H9 (cell line): ENCODE measurements at places on chromosomes 11 and 22.
A peak's percentile ranks its signal among the peaks of the same experiment; 100 is the strongest.

DNA sequence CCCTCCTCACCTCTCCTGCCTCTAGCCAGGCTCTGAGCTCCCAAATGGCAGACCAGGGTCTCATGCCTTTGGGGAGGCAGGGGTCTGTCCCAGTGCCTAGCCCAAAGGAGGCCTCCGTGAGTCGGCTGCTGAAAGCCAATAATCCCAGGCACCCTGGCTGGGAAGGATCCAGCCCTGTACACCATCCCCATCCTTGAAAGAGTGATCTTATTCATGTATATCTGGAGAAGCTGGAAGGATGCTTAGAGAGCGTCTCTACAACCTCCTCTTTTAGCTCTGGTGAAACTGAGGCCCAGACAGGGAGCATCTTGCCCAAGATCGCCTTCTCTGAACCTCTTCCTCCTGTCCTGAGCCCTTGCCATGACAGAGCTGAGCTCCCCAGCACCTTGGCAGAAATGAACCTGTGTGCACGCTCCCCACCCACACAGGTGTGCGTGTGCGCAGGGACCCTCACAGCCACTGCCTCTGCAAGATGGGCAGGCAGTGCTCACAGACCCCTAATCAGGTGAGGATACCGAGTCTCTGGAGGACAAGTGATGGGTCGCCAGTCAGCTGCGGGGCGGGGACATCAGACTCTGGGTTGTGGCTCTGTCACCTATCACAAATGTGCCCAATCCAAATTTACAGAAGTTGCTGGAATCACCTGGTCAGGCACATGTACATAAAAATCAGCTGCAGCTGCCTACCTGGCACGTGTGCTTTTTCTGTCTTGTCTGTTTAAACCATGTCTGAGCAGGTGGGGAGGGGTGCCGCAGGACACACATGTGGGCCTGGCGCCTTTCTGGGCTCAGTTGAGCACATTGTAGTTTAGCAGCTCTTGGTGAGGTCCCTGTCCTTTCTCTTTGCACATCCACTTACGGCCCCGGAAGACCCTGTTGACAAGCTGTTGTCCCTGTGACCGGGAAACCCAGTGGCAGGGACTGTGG, 49.3 kb upstream of the WNT7B start:
- no peak for DNase-seq
- no peak overlapping the region for H3K27ac ChIP-seq
- peaks cover 2% of the 10 kb centered on the region; the same call in 1 of the 2 replicates for H3K4me1 ChIP-seq
- H3K27me3 ChIP-seq: peaks cover 16% of the 10 kb centered on the region; the same call in 1 of the 2 replicates
- peak overlapping the region; percentile 77 for H3K4me3 ChIP-seq
- no peaks in the 10 kb centered on the region for H3K36me3 ChIP-seq

GRCh38 chr11:65885231-65885630, 3.0 kb downstream of the FIBP start:
- peak overlapping the region; percentile 56; the same call in 2 of the 3 replicates for H3K4me3 ChIP-seq
- no peak overlapping the region for H3K27ac ChIP-seq
- peaks cover 6% of the 10 kb centered on the region; the same call in 1 of the 2 replicates for H3K27me3 ChIP-seq
- peaks cover 9% of the 10 kb centered on the region; the same call in 1 of the 2 replicates for H3K4me1 ChIP-seq
- no peak for DNase-seq

- peak; percentile 58 for DNase-seq
- no peak overlapping the region for H3K27ac ChIP-seq
- peaks cover 30% of the 10 kb centered on the region for H3K4me1 ChIP-seq
- H3K36me3 ChIP-seq: peaks cover 4% of the 10 kb centered on the region
Measured at GRCh38 chr11:30453705-30454104, 130.8 kb downstream of the ARL14EP start.

DNA sequence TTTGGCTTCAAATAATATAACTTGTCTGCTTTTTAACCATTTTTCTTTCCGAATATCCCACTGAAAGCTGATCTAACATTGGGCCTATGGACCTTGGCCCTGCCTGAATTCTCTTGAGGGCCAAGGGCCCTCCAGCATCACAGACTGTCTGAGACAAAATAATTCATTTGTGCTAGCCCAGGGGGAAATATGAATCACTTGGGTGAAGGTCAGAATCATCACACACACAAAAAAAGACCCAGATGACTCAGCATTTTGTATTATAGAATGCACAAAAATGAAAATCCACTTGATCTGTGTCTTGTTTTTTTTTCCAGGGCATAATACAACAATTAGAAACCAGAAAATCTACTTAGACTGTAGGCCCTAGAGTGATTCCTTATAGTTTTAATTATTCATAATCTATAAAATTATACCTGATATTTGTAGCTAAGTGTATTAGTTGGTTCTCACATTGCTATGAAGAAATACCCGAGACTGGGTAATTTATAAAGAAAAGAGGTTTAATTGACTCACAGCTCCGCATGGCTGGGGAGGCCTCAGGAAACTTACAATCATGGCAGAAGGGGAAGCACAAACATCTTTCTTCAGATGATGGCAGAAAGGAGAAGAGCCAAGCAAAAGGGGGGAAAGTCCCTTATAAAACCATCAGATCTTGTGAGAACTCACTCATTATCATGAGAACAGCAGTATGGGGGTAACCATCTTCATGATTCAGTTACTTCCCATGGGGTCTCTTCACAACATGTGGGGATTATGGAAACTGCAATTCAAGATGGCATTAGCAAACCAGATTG, 15.6 kb upstream of the RDX start:
- no peaks in the 10 kb centered on the region for H3K27me3 ChIP-seq
- no peak overlapping the region for H3K4me3 ChIP-seq
- no peak overlapping the region for H3K27ac ChIP-seq
- DNase-seq: no peak

GRCh38 chr11:5818245-5818886, 9.6 kb downstream of the OR52N2 start:
- H3K36me3 ChIP-seq: no peaks in the 10 kb centered on the region
- no peaks in the 10 kb centered on the region for H3K27me3 ChIP-seq
- H3K4me1 ChIP-seq: no peaks in the 10 kb centered on the region
- no peak for DNase-seq
- H3K4me3 ChIP-seq: no peak overlapping the region

GRCh38 chr11:20529757-20530156, 69.7 kb upstream of the SLC6A5 start:
- no peak for DNase-seq
- no peaks in the 10 kb centered on the region for H3K27me3 ChIP-seq
- no peaks in the 10 kb centered on the region for H3K36me3 ChIP-seq
- no peak overlapping the region for H3K27ac ChIP-seq
- H3K4me1 ChIP-seq: no peaks in the 10 kb centered on the region
- H3K4me3 ChIP-seq: no peak overlapping the region

- no peaks in the 10 kb centered on the region for H3K4me1 ChIP-seq
- no peak overlapping the region for H3K27ac ChIP-seq
- no peak for DNase-seq
- no peaks in the 10 kb centered on the region for H3K27me3 ChIP-seq
- H3K36me3 ChIP-seq: no peaks in the 10 kb centered on the region
- H3K4me3 ChIP-seq: no peak overlapping the region
Measured at GRCh38 chr22:37204045-37204655, 8.1 kb downstream of the SSTR3 start.

DNA sequence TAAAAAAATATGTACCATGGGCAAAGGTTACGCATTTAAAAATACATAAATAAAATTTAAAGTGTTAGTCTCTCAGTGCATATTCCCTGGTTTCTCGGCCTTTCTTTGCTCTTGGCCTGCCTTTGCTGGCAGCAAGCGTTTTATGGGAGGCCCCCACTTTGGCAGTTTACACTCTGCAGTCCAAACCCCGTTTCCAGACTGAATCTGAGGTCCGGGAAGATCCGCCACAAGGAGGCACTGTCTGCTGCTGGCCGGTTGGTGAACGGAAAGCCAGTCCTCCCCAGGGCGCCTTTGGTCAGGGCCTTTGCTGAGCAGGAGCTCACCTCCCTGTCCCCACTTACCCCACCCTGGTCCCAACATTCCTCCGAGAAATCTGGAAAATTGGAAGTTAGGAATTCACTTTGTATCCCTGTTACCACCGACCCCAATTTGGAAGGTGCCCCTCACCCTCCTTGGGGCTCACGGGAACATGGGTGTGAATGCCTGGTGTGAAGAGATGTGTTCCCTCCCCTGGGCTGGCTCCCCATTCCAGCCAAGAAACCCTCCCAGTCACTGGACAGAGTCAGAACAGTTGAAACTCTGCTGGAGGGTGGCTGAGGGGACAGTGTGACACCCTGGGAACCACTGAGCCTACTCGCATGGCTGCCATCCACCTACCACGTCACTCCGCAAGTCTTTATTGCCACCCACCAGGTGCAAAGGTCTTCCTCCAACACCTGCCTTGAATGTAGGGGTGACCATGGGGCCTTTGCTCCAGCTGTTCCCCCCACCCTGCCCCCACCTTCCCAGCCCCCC, 9.4 kb upstream of the SF1 start:
- no peak overlapping the region for H3K4me3 ChIP-seq
- peaks cover 2% of the 10 kb centered on the region; the same call in 1 of the 2 replicates for H3K36me3 ChIP-seq
- no peak overlapping the region for H3K27ac ChIP-seq
- peak; percentile 76 for DNase-seq
- no peaks in the 10 kb centered on the region for H3K4me1 ChIP-seq

- no peak overlapping the region for H3K4me3 ChIP-seq
- no peaks in the 10 kb centered on the region for H3K27me3 ChIP-seq
- peaks cover 14% of the 10 kb centered on the region for H3K36me3 ChIP-seq
- no peaks in the 10 kb centered on the region for H3K4me1 ChIP-seq
- DNase-seq: no peak
Measured at GRCh38 chr22:46754110-46754799, 8.2 kb upstream of the TBC1D22A start.
